ENCODE measurements at places on chromosomes 3 and 15.

DNA sequence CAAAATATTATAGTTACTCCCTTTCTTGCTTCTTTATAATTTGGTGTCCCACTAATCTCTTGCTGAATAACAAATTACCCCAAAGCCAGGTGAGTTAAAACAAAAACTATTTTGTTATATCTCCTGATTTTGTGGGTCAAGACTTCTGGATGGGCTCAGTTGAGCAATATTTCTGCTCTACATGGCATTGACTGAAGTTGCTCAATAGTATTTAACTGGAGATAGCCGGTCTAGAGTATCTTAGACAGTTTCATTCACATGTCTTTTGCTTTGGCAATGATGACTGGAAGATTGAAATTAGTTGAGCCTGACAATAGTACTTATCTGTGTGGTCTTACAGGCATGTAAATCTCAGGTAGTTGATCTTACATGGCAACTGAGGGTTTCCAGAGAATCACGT is 51.0 kb upstream of the TP63 start:
- no peak for DNase-seq

DNA sequence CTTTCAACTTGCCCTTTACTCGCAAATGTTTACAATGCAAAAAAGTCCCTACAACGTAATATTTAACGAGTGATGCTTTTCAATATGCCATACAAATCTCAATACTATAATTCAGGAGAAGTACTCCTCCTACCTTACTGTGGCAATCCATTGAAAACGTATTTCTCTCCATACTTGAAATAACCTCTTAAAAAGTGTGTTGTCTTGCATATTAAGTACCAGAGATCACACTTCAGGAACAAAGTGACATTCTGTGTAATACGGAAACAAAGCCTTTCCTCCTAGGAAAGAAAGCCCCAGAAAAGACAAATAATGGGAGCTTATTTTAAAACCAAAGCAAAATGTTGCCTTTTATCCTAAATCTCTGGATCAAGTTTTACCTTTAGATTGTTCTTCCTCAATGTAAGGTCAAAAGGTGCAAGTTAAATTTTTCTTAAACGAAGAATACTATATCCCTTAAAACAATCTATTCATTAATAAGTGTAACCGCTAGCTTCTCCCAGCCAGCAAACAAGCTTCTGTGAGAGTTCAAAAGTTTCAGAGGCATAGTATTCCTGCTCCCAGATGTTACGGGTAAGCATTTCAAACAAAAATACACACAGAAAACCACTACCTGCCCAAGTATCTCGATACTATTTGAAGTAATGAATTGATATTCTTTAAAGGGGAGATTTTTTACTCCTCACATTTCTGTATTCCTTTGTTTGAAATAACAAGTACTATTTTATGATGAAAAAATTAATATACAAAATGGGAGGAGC is 1.7 kb downstream of the TJP1 start:
- DNase-seq, result no peak

DNA sequence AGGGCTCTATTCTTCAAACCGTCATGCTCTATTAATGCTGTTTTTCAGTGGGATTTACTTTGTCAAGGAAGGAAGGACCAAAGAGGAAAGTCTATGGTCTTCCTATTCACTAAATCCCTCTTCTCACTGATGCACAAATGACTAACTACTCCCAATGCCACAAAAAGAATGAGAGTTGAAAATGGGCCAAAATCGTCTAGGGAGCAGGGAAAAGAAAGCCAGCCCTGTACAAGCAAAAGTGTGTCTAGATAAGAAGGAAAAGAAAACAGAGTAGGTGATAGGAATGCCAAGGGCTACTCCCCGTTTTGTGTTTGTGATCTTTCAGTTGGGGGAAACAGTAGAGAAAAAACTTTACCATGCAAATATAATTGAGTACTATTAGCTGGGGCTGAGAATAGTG is 97.2 kb upstream of the TMCO5A start:
- no peak for DNase-seq

- DNase-seq, result no peak
Observed at GRCh38 chr15:44490622-44491021, 46.3 kb upstream of the EIF3J start.

DNA sequence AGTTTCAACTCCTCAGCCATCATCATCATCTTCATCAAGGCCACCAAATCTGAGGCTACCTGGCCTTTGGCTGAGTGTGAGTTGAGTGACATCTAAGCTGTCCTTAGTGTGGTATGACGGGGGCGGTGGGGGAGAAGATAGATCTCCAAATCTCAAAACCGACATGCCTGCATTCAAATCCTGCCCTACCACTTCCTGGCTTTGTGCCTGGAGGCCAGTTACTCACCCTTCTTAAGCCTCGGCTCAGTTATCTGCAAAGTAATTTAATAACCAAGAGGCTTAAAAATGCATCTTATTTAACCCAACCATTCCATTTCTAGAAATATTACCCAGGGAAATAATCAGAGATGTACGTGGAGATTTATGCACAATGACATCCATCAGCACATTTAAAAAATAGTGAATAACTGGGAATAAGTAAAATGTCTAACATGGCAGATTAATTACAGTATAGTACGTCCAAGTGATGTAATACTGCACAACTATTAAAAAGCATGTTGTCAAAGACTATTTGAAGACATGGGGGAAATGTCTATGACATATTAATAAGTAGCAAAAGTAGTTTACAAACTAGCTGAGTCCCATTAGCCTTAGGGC is 167.4 kb downstream of the NTRK3 start:
- no peak for DNase-seq

DNA sequence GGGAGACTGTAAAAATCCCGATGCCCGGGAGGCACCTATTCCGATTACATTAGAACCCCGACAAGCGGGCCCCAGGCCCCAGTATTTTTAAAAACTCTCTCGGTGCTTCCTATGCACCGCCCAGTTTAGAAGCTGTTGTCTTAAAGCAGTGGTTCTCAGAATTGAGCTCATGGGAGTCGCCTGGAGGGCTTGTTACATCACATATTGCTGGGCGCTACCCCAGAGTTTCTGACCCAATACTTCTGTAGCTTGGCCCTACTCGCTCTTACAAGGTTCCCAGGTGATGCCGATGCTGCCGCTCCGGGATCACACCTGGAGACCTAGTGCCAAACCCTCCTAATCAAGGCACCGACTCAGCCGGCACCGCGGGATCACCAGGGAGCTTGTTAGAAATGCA is 35.2 kb downstream of the CPN2 start:
- no peak for DNase-seq

GRCh38 chr3:126536126-126536525 is 12.2 kb downstream of the CHST13 start:
- no peak for DNase-seq

DNA sequence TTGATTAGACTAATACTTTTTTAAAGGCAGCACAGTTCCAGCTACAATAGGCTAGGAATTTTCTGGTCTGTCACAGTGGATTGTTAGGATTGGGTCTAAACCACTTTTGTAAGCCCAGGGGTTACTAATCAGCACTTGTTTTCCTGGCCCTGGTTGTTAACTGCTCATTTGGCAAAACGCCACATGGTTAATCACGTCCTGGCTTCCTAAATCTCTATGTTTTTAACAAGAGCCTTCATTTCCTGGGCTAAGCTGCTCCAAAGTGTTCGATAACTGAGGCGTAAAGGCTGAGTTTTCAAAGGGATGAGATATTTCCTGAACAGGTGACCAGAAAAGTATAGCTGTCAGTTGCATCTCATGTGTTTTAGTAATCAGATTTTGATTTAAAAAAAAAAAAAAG is 38.9 kb upstream of the CLRN1 start:
- DNase-seq, result no peak

DNA sequence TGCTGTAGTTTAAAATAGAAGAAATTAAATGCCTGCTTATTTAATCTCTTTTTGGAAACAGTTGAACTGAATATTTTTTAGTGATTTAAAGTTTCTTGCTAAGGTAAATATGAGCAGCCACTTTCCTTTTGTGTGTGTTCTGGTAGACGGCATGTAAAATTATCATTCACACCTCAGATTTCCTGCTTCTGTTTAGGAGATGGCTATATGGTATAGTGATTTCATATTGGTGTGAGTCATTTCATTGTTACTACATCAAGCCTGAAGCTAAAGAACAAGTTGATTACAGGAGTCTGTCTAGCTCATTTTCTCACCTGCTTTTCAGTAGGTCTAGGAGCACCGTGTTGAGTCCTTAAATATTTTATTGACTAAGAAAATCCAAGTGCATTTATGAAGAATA is 2.2 kb downstream of the LRCH3 start:
- no peak for DNase-seq

GRCh38 chr15:92820236-92821021 is 79.7 kb upstream of the CHD2 start:
- peak; percentile 81 for DNase-seq

GRCh38 chr3:54211097-54211496 is 88.7 kb downstream of the CACNA2D3 start:
- DNase-seq, result no peak

DNA sequence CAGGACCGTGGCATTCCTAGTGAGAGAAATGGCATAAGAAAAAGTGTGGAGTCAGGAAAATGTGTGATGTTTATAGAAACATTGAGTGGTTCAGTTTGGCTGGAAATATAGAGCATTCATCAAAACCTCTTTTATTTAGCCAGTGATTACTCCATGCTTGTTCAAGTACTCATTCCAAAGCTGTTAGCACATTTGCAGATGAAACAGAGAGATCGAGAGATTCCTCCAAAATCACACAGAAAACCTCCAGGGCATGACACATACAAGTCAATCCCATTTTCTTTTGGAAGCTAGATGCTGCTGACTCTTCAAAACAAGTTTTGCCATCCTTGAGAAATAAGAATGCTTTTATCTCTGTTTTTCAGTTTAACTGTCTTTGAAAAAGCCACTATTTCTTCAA is 11.5 kb upstream of the MB21D2 start:
- no peak for DNase-seq

DNA sequence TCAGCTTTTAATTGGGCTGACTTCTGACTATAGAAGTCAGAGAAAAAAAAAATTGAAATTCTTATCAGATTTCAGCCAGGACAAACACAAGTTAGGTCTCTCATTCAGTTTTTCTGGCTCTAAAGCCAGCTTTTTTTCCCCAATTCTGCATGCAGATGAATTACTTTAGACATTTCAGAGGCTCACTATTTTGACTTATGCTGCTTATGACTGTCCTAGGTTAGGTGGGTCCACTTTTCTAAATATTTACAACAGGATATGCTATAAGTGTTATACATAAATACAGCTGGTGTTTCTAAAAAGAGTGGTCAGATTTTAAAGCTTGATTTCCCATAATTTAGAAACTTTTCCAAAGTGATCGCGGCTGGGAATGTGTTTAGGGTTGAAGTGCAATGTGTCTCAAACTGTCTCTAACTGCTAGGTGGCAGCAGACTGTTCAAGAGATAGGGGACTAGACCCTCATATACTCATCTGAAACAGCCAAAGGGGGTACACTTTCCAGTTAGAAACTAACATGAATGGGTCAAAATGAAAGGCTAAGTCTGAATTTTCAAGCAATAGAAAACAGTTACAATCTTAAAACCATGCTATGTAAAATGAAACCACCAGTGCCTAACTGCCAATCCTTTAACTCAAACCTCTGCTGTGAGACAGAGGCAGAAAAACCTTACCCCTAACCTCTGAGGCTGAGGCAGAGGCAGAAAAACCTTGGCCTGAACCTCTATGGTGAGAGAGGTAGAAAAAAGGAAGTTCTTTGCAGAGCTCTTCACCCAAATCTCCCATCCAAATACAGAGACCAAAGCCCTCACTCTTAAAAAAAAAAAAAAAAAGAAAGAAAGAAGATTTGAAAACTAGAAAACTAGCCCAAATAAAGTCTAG is 596.0 kb downstream of the NTRK3 start:
- DNase-seq, result no peak

- DNase-seq, result peak; percentile 56
Observed at GRCh38 chr15:64894395-64895056, 17.2 kb upstream of the ANKDD1A start.
